ENCODE measurements at places on chromosomes 3 and 15. TPM values are rescaled to one million over a fixed set of nuclear protein-coding genes. Genes with fewer than 3 reads are reported as not detected.

PTX3 gene
- not detected for total RNA-seq

EXD1 gene
- total RNA-seq = not detected

ITGB5 gene
- total RNA-seq = 1.8 TPM

IL17RB gene
- total RNA-seq = 0.56 TPM

MSL2 gene
- 111 TPM for total RNA-seq

BCL2A1 gene
- total RNA-seq = 10.6 TPM

SEC62 gene
- 97.2 TPM for total RNA-seq

ACSBG1 gene
- total RNA-seq = not detected

PLSCR2 gene
- total RNA-seq = 0.63 TPM

HDDC3 gene
- 17.9 TPM for total RNA-seq

KCNMB3 gene
- 1.3 TPM for total RNA-seq

C3orf62 gene
- total RNA-seq = 9.5 TPM

CCDC39 gene
- not detected for total RNA-seq

PDZRN3 gene
- total RNA-seq = 0.16 TPM

CCDC9B gene
- 0.80 TPM for total RNA-seq

GP5 gene
- 7.6 TPM for total RNA-seq

CHRFAM7A gene
- 0.92 TPM for total RNA-seq

GOLGA8G gene
- not detected for total RNA-seq

GOLGA6B gene
- 0.47 TPM for total RNA-seq

MRPS25 gene
- total RNA-seq = 74.6 TPM

SYNPR gene
- total RNA-seq = not detected

SMCO1 gene
- not detected for total RNA-seq

MITF gene
- 0.51 TPM for total RNA-seq

KATNBL1 gene
- 37.3 TPM for total RNA-seq

DUOX1 gene
- total RNA-seq = 0.21 TPM

ATP8B4 gene
- 1.3 TPM for total RNA-seq

NCK1 gene
- total RNA-seq = 50.8 TPM

GABRA5 gene
- total RNA-seq = not detected

C3orf20 gene
- total RNA-seq = 0.82 TPM

CD86 gene
- total RNA-seq = not detected

RLBP1 gene
- not detected for total RNA-seq

MANF gene
- 71.9 TPM for total RNA-seq

ACOX2 gene
- total RNA-seq = not detected

DYNLT2B gene
- 7.8 TPM for total RNA-seq

GALK2 gene
- total RNA-seq = 26.2 TPM

Data from T-cell (primary cell).